ENCODE measurements at places on chromosomes 2 and 18.

DNA sequence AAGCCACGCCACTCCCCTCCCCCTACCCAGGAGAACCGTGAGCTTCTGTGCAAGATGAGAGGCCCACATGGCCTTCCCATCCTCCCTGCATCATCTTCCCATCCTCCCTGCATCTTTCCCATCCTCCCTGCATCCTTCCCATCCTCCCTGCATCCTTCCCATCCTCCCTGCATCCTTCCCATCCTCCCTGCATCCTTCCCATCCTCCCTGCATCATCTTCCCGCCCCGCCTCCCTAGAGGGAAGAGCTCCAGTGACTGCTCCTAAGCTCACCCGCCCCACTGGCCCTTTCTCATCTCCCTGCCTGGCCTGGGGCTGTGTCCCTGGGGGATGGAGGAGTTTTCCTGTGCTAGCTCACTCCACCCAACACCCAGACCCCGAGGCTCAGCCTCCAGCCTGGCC lies 93.3 kb upstream of the ASAP2 start:
- DNase-seq: no peak

GRCh38 chr18:46711444-46711863 lies 45.4 kb downstream of the ST8SIA5 start:
- no peak for DNase-seq

- no peak for DNase-seq
These were observed 248.5 kb upstream of the RAB6C start for GRCh38 chr2:129730979-129731378.

DNA sequence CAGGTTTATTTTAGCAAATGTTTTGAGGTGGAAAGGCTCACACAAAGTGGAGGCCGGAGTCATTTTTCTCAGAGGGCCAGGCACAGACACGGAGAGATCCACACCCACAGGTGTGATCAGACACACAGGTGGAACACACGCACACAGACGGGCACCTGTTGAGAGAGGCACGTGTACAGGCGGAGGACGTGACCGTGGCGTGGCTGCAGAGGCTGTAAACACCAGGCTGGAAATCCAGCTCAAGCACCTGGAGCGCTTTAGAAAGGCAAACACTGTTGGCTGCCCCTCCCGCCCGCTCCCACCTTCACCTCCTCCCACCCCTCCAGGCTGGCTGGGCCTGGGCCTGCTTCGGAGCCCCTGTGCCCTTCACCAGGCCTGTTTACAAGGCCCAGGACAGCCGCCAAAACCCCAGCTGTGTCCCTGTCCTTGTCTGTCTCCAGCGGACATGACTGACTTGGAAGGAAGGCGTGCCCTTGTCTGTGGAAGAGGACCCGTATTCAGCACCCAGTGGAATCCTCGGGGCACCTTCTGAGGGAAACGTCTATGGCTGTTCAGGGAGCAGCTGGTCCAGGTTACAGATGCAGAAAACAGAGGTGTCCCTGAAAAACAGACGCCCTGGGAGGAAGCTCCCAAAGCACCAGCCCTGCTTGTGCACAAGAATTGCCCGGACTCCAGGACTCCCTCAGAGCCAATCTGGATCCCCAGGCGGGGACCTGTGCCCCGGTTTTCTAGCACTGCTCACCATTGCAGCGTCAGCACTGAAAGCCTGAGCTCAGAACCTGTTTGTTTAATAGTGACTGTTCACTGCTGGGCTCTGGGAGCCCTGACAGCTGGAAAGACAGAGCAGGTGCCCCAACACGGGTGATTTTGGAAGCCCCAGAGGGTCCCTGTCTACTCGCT lies 134.3 kb upstream of the HAAO start:
- no peak for DNase-seq

- DNase-seq: no peak
These were observed 281.0 kb downstream of the PRKCE start for GRCh38 chr2:45932278-45932975.

DNA sequence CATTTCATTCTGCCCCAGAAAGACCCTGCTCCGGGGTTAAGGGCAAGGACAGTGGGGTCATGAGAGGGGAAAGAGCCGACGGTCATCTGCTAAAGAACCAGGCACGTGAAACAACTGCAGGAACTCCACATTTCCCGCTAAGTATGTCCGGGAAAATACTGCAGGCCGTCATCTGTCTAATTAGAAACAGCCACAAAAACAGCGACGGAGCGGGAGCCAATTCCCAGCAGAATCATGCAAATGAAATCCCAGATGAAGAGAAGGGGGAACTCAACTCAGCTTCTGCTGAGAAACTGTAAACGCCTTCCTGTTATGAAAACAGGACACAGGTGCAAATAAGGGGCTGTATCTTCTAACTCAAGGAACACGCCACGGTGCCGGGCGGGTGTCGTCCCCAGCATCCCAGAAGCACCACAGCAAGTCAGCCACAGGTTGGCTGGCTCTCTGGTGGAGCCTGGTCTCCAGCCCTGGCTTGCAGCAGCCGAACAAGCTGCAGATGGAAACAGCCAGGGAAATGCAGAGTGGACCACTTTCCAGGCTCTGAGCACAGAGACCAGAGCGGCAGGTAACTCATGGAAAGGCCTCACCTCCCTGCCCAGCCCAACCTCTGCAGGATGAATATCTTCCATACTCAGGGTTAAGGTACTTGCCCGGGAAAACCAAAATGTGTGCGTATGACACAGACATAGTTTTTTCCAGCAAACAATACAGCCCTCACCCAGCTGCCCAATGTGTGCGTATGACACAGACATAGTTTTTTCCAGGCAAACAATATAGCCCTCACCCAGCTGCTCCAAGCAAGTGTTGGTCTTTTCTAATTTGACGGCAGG lies 28.9 kb downstream of the PXDN start:
- DNase-seq: no peak

- DNase-seq: peak; percentile 11
These were observed 1.7 kb downstream of the CYBRD1 start for GRCh38 chr2:171524018-171524401.

DNA sequence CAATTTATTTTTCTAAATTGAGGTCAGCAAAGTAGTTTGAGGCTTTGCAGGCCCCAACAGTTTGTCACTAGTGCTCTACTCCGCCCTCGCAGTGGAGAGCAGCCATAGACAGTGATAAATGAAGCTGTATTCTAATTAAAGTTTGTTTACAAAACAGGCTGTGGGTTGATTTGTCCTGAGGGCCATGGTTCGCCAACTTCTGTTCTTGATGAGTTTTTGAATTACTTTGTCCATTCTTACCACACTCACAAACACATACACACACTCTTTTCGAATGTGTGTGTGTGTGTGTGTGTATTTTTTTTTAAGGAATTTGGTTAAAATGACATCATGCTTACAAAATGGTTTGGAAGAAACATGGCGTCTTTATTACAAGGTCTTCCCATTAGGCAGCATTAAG lies 68.6 kb downstream of the MTCL1 start:
- DNase-seq: no peak

GRCh38 chr2:112728378-112729175 lies 7.8 kb downstream of the NT5DC4 start:
- no peak for DNase-seq

DNA sequence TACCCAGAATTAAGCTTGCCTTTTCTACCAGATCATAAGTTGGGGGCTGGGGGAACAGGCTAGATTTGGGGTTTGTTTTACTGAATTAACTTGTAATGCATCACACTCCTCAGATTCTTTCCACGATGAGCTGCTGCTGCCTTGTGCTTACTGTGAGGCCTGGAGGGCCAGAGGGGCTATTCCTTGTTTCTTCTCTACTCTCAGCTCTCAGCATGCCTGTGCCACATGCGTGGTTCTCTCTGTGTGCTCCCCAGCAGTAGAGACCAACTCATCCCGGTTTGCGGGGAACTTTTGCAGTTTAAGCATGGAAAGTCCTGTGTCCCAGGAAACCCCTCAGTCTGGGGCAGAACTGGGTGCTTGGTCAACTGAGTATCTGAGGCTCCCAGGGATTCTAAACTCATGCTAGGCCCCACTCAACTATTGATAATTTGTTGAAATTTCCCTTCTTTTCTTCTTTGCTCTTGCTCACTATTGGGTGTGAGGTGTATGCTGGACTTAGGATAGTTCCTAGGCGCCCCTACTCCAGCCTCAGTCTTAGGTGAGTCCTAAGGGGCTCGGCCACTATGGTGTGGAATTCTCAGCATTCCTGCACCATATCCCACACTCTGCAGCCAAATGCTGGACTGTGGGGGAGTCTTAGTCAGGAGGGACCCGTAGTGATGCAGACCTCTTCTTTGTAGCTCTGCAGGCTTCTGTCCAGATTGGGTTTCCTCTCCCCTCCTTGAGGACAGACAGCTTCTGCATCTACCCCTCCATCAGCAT lies 63.1 kb downstream of the SRD5A2 start:
- DNase-seq: no peak

- DNase-seq: no peak
These were observed 43.9 kb downstream of the DYM start for GRCh38 chr18:49416511-49416910.

Data from suppressor macrophage treated with lipopolysaccharide for 4 hours (primary cell).